ENCODE measurements at places on chromosomes 2 and 18.

- DNase-seq, result no peak
Measured at GRCh38 chr2:124482551-124482950, 457.5 kb downstream of the CNTNAP5 start.

- DNase-seq, result no peak
Measured at GRCh38 chr2:188395903-188396689, 104.4 kb downstream of the GULP1 start.

GRCh38 chr18:52046842-52047241 is 293.2 kb upstream of the DCC start:
- no peak for DNase-seq

DNA sequence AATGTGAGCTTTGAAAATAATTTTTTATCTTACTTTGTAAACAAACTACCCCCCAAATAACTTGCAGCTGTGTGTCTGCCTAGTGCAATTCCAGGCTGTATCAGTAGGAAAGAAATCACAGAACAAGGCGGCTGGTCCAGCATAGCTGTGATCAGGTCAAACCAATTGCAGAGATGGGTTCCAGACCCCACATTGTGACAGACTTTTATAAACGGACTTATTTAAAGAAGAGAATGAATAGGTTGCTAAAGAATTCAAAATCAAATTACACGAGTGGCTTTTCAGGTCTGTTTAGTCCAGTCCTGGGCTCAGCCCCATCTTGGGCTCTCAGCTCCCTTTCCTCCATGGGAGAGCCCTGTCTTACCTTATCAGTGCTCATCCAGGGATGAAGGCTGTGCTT is 11.1 kb downstream of the BMP10 start:
- no peak for DNase-seq

- DNase-seq, result no peak
Measured at GRCh38 chr2:231514951-231515297, 15.3 kb downstream of the NMUR1 start.

GRCh38 chr2:2633017-2633416 is 301.9 kb upstream of the MYT1L start:
- DNase-seq, result no peak

DNA sequence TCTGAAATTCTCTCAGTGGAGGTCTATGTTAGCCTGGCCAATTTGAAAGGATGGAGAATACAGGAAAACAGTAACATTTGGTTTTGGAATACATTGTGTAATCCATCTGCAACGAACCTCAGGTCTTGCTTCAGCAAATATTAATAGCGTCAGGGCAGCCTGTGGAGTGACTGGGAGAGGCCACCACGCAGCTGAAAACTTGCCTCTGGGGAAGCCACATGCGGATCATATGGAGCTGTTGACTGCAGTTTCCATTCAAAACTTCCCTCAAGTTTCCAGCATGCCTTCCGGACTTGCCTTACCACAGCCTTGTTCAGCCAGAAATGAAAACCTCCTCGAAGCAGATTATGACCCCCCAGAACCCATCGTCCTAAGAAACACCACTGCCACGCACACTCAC is 25.7 kb downstream of the BCL11A start:
- DNase-seq, result no peak

DNA sequence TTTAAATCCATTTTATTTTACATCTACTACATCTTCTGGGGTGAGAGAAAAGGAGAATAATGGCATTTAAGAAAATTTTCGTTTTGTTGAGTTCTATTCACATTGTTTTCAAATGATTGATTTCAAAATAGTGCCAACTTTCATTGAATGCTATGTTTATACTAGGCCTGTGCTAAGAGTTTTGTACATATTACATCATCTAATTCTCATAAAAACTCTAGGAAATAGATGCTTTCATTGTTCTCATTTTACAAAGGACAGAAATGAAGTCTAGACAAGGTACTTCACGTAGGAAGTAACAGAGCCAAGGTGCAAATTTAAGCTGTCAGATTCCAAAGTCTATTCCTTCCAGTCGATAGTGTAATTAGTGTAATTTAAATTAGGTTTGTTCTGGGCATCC is 402.8 kb upstream of the UBE2E3 start:
- DNase-seq, result no peak

- no peak for DNase-seq
Measured at GRCh38 chr2:48357351-48357750, 172.6 kb upstream of the STON1 start.

- DNase-seq, result peak; percentile 72
Measured at GRCh38 chr18:46071653-46072375, at the start of gene PSTPIP2. Gene PSTPIP2 (minus strand): TSS chr18:46072260. CDS start chr18:46072188, 72 bp downstream.

DNA sequence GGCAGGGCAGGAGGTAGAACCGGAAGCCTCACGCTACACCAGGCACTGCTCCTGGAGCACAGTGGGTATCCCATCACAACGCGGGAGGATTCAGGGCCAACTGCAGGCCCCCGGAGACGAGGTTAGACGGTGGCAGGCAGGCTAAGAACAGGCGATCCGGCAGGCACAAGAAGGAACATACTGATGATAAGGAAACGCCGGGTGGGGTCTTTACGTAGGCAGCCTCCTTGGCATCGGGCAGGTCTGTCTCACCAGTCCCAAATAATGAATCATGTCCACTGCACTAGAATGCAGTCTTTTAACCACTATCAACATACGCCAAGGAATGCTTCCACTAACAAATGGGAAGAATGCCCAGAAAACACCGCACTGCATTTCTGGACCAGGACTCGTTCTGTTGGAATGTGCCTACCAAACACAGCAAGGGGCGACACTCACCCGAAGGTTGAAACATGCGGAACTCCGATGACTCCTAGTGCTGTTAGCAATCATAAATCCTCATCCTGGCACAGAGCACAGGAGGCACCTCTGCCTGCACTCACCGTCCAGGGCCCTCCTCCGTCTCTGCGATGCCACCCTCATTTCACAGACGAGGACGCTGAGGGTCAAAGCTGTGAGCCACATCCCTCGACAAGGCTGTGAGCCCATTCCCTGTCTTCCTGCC is 35.2 kb downstream of the ZNF516 start:
- no peak for DNase-seq

- no peak for DNase-seq
Measured at GRCh38 chr2:193845604-193846003, 1650.9 kb upstream of the TMEFF2 start.

DNA sequence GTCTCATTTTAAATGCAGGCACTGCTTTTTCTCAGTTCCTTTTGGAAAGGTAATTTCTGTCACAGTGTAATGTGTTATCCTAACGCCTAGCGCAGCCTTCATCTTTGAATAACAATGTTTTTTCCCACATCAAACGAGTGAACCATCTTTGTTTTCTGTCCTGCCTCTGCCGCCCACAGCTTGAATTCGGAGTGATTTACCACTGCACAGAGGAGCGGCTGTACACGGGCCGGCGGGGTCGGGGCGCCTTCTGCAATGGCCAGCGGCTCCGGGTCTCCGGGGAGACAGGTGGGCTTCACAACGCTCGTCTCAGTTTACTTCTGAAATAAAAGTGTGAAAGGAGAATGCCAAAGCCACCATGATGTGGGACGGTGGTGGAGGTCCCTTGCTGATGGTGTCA is 32.8 kb downstream of the IMPA2 start:
- no peak for DNase-seq

DNA sequence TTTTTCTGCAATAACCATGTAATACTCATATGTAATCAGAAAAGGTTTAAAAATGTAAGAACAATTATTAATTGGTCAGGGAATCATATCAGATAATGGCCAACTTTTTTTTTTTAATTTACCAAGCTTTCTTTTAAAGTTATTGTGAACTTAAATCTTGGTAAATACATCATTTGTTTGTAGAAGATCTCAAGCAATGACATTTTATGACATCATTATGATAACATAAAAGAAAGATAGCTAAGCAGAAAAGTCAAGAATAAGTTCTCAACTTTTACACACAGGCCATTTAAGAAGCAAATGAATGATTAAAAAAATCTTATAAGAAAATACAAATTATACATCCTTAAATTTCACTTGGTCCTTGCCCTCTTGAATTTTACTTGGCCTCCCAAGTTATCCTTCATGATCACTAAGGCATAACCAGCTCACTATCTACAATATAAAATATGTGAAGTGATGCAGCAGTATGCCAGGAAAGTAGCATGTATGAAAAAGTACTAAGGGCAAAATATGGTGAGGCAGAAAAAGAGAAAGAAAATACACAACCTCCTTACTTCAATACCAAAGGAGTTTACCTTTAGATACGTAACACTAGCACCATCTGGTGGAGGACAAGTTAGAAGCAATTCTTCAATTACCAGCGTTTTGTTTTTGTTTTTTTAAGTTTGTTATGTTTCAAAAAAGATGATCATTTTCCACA is 116.6 kb downstream of the SRBD1 start:
- no peak for DNase-seq

- DNase-seq, result no peak
Measured at GRCh38 chr2:71530211-71530610, 76.8 kb downstream of the DYSF start.

- DNase-seq, result no peak
Measured at GRCh38 chr2:203177361-203177760, 61.5 kb upstream of the CYP20A1 start.

DNA sequence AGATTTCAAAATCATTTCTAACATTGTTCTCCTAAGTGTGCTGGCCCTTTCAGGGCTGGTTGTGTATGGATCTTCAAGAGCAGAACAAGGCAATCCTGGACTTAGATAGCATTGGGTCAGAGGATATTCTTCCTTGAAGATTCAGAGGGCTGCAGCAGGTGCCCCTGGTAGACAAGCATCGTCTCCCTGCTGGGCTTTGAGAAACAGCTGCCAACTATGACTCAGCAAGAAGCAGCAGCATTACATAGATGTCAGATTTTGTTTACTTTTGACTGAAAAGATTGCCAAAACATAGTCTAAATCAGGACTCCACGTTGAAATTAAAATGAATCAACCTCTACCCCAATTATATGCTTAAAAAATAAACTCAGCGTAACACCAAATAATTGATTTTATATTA is 618.8 kb downstream of the SOCS6 start:
- DNase-seq, result no peak

- no peak for DNase-seq
Measured at GRCh38 chr2:127175041-127175721, 44.9 kb downstream of the CYP27C1 start.

DNA sequence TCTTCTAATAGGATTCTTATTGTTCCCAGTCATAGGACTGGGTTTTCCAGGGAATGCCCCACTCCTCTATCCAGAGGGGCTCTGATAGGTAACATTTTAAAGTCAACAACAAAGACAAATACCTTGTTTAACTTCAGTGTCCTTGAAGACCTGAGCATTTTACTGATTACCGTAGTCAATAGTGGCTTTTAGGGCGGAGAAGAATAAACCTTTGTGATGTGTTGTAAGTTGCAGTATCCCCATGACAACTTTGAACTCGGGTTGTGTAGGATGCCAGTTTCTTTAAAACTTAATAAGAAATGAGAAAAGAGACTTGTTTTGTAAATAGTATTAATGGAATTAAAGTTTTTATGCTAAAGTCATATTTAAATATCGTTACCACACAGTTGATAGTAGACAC is 6.0 kb downstream of the GATA6 start:
- no peak for DNase-seq

DNA sequence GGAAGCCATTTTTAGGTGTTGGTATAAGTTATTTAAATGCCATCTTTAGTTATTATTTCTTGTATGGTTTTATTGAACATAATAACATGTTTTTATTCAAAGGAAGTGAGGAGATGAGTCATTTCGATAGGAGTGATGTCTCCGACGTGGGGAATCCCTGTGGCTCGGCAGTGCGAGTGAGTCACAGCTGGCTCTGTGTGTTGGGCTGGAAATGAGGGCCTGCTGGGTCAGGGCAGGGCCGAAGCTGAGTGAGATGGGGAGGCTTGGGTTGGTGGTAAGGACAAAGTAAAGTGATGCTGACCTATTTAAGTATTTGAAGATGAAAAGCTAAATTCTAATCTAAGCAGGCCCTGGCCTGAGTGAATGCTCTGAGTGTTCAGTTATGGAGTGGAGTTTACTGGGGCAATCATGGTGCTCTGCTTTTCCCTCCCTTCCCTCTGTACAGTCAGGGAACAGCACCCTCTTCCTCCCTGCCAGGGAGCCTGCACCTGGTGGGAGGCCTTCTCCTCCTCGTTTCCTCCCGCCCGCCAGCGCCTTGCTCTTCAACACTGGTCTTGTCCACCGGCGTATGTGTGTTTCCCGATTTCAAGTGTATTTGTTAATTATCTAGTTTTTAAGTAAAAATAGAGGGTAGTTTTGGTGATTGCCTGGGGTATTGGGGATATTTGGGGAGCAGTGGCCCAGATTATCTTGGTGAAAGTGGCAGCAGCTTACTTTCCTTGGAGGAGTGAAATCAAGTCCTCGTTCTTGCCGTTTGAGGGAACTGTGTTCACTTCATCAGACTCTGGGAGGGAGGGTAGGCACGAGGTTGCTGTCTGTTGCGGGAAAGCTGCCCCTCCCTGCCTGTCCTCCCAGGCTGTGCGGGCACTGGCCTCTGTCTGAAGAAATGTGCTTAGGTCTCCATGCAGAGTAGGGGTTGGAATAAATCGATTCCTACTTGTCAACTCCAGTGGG is 157.0 kb downstream of the LDLRAD4 start:
- peak; percentile 87 for DNase-seq

DNA sequence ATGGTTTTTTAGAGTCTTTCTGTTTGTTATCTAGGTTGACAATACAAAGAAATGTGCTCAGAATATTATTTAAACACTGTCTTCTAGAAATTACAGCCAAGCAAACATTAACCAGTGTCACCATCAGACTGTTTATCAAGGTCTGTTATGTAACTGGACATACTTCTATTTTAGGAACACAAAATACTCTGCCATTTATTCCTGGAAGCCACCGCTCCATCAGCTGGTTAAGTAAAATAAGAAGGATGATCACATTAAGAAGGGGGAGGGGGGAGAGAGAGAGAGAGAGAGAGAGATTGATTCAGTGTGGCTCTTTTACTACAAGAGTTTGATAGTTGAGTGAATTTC is 47.9 kb downstream of the MBP start:
- no peak for DNase-seq

DNA sequence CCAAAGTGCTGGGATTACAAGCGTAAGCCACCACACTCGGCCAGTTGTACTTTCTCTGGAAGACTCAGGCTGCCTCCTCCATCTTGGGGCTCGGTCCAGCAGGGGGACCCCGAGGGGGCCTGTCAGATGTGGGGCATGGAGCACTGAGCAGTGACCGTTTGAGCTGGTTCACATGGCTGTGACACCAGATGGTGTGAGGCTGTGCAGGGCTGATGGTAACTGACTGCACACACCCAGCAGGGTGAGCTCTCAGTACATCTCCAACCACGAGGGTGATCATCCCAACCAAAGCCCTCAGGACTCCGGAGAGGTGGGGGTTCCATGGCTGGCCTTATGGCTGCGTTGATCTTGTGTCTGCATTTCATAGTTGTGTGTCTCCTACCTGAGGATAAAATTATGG is 63.4 kb downstream of the FAM168B start:
- no peak for DNase-seq

DNA sequence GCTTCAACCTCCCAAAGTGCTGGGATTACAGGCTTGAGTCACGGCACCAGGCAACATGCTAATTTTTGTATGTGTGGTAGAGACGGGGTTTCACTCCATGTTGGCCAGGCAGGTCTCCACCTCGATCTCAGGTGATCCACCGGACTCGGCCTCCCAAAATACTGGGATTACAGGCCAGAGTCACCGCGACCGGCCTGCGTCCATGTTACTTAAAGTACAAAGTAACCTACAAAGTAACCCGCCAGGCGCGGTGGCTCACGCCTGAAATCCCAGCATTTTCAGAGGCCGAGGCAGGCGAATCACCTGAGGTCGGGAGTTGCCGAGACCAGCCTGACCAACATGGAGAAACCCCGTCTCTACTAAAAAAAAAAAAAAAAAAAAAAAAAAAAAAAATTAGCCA is 1.1 kb upstream of the ANKRD30B start:
- no peak for DNase-seq

Measured in stimulated activated naive CD8-positive, alpha-beta T cell treated with anti-CD3 and anti-CD28 coated beads, Interleukin-15, amount 100 ng/mL, for 72 hours (primary cell).